ENCODE measurements at places on chromosomes 12 and 14. TPM values are rescaled to one million over a fixed set of nuclear protein-coding genes. Genes with fewer than 3 reads are reported as not detected.

Gene KCNH3
- total RNA-seq, result not detected

Gene RNASE4
- total RNA-seq, result 5.3 TPM

Gene SNW1
- 66.5 TPM for total RNA-seq

Gene LRRC10
- total RNA-seq, result not detected

Gene SPX
- not detected for total RNA-seq

Gene PROX2
- not detected for total RNA-seq

Gene RHOF
- 3.8 TPM for total RNA-seq

Gene C12orf54
- total RNA-seq, result not detected

Gene PTHLH
- 1.0 TPM for total RNA-seq

GRCh38 chr12:10175846-10176636, 2.8 kb upstream of the TMEM52B start:
- H3K36me3 ChIP-seq, result 0 out of 2 replicates have a peak, but pooled peaks cover under 1% of the 10 kb centered on the region
- DNase-seq, result no peak
- no peak overlapping the region for H3K4me3 ChIP-seq
- no peak overlapping the region for H3K27ac ChIP-seq
- H3K4me1 ChIP-seq, result peaks cover 59% of the 10 kb centered on the region

DNA sequence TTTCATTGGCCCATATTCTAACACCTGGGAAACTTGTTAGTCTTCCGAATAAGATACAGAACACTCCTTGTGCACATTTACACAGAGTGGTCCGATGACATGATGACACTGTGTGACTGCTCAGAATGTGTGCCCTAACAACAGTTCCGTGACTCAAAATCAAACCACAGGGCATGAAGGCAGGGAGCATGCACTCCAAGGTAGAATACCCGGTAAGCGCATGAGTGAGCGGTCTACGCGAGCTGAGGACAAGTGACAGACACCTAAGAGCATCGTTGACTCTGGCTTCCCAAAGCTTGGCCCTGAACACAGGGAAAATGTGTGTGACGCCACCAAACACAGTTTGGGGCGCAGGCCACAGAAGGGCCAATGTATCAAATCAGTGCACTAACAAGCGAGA, 18.6 kb downstream of the CLIP1 start:
- H3K27me3 ChIP-seq, result 0 out of 2 replicates have a peak, but pooled peaks cover 2% of the 10 kb centered on the region
- peaks cover 13% of the 10 kb centered on the region for H3K36me3 ChIP-seq
- no peak overlapping the region for H3K27ac ChIP-seq
- no peak for DNase-seq

GRCh38 chr14:44297437-44297836, 209.6 kb downstream of the FSCB start:
- DNase-seq, result no peak
- peaks cover 4% of the 10 kb centered on the region for H3K36me3 ChIP-seq
- H3K27ac ChIP-seq, result no peak overlapping the region

GRCh38 chr12:11727133-11727664, 77.7 kb downstream of the ETV6 start:
- H3K4me1 ChIP-seq, result peaks cover 63% of the 10 kb centered on the region
- DNase-seq, result no peak
- peaks cover 20% of the 10 kb centered on the region for H3K36me3 ChIP-seq
- H3K27ac ChIP-seq, result no peak overlapping the region
- no peaks in the 10 kb centered on the region for H3K27me3 ChIP-seq
- H3K4me3 ChIP-seq, result no peak overlapping the region

GRCh38 chr14:55572578-55572977, 7.4 kb upstream of the KTN1 start:
- no peak for DNase-seq
- no peaks in the 10 kb centered on the region for H3K27me3 ChIP-seq
- no peak overlapping the region for H3K27ac ChIP-seq
- H3K4me3 ChIP-seq, result no peak overlapping the region

GRCh38 chr14:53962953-53963319, 6.3 kb upstream of the BMP4 start:
- H3K4me1 ChIP-seq, result peaks cover 13% of the 10 kb centered on the region
- no peak overlapping the region for H3K27ac ChIP-seq
- no peak for DNase-seq
- peaks cover 16% of the 10 kb centered on the region for H3K27me3 ChIP-seq
- H3K36me3 ChIP-seq, result no peaks in the 10 kb centered on the region

DNA sequence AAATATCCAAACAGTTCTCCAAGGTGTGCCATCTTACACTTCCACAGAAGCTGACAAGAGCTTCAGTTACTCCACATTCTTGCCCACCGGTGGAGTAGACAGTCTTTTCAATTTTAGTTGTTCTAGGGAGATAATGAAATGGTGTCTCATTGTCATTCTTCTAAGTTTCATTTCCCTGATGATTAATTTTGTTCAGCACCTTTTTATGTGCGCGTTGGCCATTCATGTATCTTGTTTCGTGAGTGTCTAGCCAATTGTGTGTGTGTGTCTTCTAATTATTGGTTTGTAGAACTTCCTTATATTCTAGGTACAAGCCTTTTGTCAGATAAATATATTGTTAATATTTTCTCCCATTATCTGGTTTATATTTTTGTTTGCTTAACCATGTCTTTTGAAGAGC, 63.1 kb downstream of the GLT1D1 start:
- H3K27ac ChIP-seq, result no peak overlapping the region
- no peak for DNase-seq
- H3K4me3 ChIP-seq, result no peak overlapping the region
- 0 out of 2 replicates have a peak, but pooled peaks cover 2% of the 10 kb centered on the region for H3K27me3 ChIP-seq
- no peaks in the 10 kb centered on the region for H3K4me1 ChIP-seq

DNA sequence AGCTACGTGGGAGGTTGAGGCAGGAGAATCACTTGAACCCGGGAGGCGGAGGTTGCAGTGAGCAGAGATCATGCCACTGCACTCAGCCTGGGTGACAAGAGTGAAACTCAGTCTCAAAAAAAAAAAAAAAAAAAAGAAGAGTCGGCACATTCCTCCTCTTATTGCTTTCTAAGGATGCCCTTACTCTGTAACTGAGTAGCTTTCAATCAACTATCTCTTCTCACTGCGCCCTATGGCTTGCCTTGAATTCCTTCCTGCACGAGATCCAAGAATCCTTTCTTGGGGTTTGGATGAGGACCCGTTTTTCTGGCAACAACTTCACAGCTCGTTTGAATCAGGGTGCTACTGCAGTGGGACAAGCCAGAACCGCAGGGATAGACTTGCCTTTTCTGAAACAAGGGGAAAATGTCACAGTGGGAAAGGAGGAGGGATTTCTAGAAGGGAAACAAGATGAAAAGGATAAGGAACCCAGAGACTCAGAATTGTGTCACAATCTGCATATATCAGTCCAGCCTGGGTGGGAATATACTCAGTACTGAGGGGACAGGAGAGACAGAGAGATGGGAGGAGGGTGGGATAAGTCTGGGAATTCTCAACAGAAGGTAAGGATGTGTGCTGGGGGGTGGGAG, 16.1 kb upstream of the RND1 start:
- peaks cover 34% of the 10 kb centered on the region for H3K27me3 ChIP-seq
- H3K4me1 ChIP-seq, result peaks cover 25% of the 10 kb centered on the region
- no peaks in the 10 kb centered on the region for H3K36me3 ChIP-seq

DNA sequence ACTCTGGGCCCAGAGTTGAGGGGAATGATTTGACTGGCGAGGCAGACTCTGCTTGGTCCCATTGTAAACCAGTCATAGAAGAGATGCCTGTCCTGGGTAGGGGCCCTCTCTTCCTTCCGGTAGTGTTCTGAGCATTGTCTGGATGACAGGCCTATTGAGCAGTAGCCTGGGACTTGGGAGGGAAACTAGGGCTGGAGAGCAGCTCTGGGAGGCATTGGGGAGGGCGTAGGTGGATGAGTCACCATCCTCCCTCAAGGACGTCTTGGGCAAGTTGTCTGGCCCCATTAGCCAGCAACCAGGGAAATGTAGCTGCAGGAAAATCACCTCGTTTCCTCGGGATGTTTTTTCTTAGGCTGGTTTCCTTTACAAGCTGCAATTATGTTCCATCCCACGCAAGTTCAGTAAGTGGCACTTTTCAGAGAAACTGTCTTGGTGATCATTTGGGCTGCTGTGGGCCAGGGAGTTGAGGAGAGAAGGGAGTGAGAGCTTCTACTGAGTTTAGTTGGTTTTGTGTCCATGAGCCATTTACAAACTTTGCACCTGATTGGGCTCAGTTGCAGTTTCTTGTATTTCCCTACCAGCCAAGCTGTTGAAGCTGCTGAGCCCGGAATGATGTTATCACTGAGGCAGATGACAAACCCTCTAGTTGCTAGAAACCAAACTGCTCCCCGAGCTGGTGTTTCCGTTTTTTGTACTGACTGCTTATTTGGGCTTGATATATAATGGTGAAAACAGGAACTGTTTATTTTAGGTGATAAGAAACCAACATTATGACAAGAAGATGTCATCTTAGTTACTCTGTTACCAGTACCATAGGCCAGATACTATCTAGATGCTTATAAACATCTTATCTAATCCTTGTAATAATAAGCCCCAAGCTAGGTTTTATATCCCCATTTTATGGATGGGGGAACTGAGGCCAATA, 147.6 kb downstream of the CHST11 start:
- peaks cover 4% of the 10 kb centered on the region for H3K27me3 ChIP-seq
- DNase-seq, result peak; percentile 94
- peak overlapping the region; percentile 84 for H3K4me3 ChIP-seq
- peaks cover 55% of the 10 kb centered on the region for H3K4me1 ChIP-seq
- no peaks in the 10 kb centered on the region for H3K36me3 ChIP-seq
- H3K27ac ChIP-seq, result peak overlapping the region; percentile 95

- H3K4me3 ChIP-seq, result no peak overlapping the region
- DNase-seq, result no peak
- H3K4me1 ChIP-seq, result no peaks in the 10 kb centered on the region
- H3K36me3 ChIP-seq, result no peaks in the 10 kb centered on the region
Observed at GRCh38 chr12:40976546-40976945, 211.6 kb upstream of the PDZRN4 start.

DNA sequence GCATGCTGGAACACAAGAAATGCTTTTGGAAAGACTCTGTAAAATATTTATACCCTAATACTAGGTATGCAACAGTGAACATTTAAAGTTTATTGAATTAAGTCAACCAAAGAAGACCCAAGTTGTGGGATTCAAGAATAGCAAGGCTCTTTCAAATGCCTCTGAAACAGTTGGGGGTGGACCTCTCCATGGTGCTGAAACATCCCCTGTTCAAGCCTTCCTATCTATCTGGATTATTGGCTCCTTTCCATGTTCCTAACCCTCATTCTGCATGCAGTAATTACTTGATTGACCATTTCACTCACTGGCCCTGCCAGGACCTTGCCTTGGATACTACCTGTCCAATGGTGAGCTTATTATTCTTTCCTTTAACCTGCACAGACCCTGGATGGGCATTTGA, 349.7 kb downstream of the NRXN3 start:
- H3K27me3 ChIP-seq, result peaks cover 1% of the 10 kb centered on the region
- no peak overlapping the region for H3K27ac ChIP-seq

- no peak for DNase-seq
- H3K36me3 ChIP-seq, result no peaks in the 10 kb centered on the region
- peaks cover 2% of the 10 kb centered on the region for H3K4me1 ChIP-seq
Observed at GRCh38 chr12:25914551-25914950, 43.9 kb upstream of the RASSF8 start.

- no peaks in the 10 kb centered on the region for H3K4me1 ChIP-seq
- no peak for DNase-seq
- no peaks in the 10 kb centered on the region for H3K36me3 ChIP-seq
- H3K4me3 ChIP-seq, result no peak overlapping the region
- peaks cover 6% of the 10 kb centered on the region for H3K27me3 ChIP-seq
Observed at GRCh38 chr14:101349108-101349507, 212.2 kb upstream of the DIO3 start.

DNA sequence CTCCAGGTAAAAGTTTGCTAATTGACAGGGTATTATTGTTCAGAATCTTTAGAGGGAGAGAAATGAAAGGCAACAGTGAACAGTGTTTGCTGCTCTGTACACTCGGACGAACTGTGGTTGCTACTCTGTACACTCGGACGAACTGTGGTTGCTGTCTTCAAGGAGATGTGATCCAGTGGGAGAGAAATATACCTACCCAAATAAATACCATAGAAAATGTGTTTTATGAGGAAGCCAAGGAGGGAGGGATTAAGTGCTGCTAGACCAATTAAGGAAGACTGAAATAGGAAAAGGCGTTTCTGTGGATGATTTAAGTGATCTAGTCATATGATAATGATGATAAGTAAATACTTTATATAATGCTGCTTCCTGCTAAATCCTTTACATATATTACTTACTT, 2.7 kb downstream of the STK38L start:
- H3K4me1 ChIP-seq, result peaks cover 25% of the 10 kb centered on the region
- H3K27me3 ChIP-seq, result no peaks in the 10 kb centered on the region
- no peak overlapping the region for H3K4me3 ChIP-seq
- DNase-seq, result no peak
- no peak overlapping the region for H3K27ac ChIP-seq

- no peaks in the 10 kb centered on the region for H3K27me3 ChIP-seq
- DNase-seq, result no peak
- no peaks in the 10 kb centered on the region for H3K36me3 ChIP-seq
- H3K4me1 ChIP-seq, result no peaks in the 10 kb centered on the region
Observed at GRCh38 chr14:41718477-41719166, 111.9 kb downstream of the LRFN5 start.

GRCh38 chr14:58643366-58643765, 5.6 kb downstream of the DACT1 start:
- H3K27ac ChIP-seq, result no peak overlapping the region
- DNase-seq, result no peak
- peaks cover 28% of the 10 kb centered on the region for H3K4me1 ChIP-seq
- peaks cover 3% of the 10 kb centered on the region for H3K27me3 ChIP-seq
- H3K4me3 ChIP-seq, result no peak overlapping the region

DNA sequence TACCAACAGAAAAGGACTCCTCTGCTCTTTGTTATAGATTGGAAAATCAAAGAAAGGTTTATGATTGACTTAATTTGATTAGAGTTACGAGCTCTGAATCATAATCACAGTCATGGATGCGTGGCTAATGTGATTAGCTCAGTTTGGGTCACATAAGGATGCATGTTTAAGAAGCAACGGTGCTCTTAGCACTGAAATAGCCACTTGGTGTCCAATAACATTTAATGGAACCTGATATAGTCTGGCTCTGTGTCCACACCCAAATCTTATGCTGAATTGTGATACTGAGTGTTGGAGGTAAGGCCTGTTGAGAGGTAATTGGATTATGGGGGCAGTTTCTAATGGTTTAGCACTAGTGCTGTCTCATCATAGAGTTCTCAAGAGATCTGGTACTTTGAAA, 501.6 kb downstream of the SLC6A15 start:
- H3K27me3 ChIP-seq, result no peaks in the 10 kb centered on the region
- no peaks in the 10 kb centered on the region for H3K4me1 ChIP-seq
- no peak overlapping the region for H3K4me3 ChIP-seq
- H3K36me3 ChIP-seq, result no peaks in the 10 kb centered on the region
- DNase-seq, result no peak
- no peak overlapping the region for H3K27ac ChIP-seq

DNA sequence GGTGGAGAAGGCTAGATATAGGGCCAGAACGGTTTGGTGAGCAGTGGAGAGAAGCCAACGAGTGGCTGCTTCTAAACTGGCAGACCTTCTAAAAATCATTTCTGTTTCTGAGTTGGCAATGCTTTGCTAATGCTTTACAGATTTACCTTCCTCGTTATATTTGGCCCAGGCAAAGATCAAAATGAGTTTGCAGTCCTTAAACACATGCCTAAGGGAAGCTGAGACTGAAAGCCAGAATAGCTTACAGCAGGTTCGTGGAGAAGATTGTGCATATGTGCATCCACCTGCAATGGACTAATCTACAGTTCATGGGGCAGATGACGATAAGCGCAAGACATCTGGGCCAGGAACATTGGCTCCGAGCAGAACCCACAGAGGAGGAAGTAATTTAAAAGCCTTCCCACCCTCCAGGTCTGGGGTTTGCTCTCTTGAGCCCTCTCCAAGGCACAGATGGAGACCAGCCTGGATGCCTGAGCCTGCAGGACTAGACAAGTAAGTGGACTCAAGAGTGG, 99.4 kb downstream of the NINJ2 start:
- H3K4me1 ChIP-seq, result peaks cover 10% of the 10 kb centered on the region
- peaks cover 21% of the 10 kb centered on the region for H3K27me3 ChIP-seq
- DNase-seq, result no peak
- H3K27ac ChIP-seq, result peak overlapping the region; percentile 8
- no peaks in the 10 kb centered on the region for H3K36me3 ChIP-seq
- peak overlapping the region; percentile 35 for H3K4me3 ChIP-seq

Measured in HFFc6 (cell line).